ENCODE measurements at places on chromosomes 16 and 17. TPM values are rescaled to one million over a fixed set of nuclear protein-coding genes. Genes with fewer than 3 reads are reported as not detected.

DNA sequence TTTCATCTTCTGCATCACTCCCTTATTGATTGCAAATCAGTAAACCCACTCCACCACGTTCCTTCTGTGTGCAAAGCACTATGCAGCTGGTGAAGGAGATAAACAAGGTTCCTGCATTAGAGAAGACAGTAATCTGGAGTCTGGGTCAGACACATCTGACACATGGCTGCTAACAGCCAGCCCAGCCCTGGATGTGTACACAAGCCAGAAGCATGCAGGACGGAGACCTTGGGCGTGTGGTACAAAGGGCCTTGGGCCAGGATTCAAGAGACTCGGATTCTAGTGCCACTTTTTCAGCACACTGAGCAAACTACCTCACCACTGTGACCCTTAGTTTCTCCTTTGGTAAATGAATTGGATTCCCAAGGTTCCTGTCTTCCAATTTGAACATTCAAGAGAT lies 86.6 kb upstream of the DNAH9 start:
- no peak for DNase-seq

GRCh38 chr17:17355426-17355825 lies 52.3 kb downstream of the NT5M start:
- no peak for DNase-seq

DNA sequence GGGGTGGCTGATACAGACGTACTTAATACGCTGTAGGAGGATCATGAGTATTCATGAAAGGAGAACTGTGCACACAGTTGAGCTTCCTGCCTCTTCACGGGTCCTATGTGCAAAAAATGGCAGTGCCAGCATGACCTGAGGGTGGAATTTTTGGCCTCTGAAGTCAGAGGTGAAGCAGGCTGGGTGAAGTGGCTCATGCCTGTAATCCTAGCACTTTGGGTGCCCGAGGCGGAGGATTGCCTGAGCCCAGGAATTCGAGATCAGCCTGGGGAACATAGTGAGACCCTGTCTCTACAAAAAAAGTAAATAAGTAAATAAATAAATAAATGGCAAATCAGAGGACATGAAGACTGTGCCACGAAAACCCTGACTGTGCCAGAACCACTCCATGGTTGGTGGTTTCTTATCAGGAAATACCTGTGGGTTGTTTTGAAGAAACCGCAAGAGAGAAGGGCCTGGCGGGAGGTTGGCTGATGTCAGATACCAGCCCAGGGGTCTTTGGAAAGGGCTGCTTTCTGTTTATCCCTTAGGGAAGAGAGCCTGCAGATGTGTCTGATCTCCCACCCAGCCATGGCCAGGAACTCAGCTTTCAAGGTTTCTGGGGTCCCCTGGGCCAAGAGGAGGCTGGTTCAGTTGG lies 3.4 kb downstream of the ASPSCR1 start:
- no peak for DNase-seq

DNA sequence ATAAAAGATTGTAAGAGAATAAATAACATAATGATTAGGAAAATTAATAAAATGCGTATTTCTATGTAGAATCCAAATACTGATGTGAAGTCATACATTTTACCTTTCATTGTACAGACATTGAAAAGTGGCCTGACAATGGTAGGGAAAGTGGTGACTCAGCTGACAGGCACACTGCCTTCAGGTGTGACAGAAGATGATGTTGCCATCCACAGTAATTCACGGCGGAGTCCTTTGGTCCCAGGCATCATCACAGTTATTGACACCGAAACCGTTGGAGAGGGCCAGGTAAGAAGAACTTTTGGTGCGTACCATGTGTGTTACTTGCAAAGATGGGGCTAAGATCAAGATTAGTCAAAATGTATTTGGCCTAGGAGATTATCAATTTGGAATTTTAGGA lies 232.8 kb downstream of the BCAS3 start:
- DNase-seq = no peak

NAGS gene
- total RNA-seq = 1.3 TPM

C16orf46 gene
- total RNA-seq = 0.27 TPM
